ENCODE measurements at places on chromosomes 2 and 18.

DNA sequence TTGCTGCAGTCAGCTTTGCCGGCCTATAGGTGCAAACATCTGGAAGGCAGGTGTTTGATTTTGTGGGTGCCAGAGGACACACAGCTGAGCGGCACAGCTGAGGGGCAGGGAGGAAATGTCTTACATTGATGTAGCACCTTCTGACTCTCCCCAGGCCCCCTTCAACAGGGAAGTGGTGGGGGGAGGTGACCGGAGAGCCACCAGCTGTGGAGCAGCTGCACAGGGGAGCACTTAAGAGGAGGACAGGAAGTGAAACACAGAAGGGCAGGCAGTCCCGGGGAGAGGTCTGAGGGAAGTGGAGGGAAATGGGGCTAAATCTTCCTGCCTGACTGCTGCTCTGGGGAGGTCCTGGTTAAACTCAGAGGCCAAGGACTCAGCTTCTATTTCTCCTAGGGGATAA is 409.1 kb downstream of the TNS1 start:
- no peak for DNase-seq

DNA sequence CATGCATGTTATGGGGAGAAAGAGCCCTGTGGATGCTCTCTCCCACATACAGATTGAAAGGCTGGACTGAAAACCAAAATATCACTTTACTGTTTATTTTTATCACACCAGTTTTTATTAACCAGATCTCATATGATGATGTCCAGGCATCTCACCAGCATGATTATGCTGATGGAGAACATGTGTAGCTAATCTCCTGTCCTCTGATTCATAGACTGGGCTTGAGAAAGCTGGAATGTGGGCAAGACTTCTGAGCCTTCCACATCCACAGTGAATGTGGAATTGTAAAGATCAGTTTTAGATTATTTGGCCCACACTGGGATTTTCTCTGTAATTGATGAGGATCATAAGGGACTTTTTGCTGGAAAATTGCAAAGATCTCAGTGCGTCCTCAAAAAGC is 137.9 kb downstream of the ICOS start:
- DNase-seq = no peak

DNA sequence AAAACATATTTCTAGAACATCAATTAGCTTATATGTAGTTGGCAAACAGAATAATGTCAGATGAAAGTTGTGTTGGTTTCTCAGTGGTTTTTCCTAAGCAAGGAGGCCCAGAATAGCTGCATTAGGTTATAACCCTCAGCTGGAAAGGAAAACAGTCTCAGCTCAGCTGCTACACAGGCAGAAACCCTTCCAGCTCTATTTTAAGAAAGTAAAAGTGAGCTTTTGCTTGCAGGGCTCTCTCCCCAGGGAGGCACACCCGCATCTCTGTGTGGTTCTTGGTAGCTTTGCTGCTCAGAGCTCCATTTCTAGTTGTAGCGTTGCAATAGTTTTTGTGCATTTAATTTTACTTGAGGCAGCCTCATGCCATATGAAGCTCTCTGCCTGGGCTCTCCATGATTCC is 54.6 kb downstream of the PIKFYVE start:
- no peak for DNase-seq

GRCh38 chr2:33477473-33478468 is 1.3 kb downstream of the RASGRP3 start:
- no peak for DNase-seq

DNA sequence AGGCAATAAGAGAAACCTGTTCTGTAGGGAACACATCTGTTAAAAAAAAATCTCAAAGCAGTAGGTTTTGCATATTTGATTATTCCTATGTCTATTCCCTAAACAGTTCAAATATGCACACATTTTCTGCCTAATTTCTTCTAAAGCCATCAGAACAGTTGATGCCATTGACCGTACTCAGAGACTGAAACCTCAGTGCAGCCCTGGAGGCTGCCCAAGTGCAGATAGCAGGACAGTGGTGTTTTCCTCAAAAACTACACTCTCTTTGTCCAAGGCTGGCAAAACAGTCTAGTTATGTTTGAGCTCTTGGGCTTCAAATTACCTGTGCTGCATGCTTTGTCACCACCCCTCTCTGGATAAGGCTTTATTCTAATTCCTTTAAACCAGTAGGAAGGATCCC is 23.3 kb upstream of the NFE2L2 start:
- no peak for DNase-seq

DNA sequence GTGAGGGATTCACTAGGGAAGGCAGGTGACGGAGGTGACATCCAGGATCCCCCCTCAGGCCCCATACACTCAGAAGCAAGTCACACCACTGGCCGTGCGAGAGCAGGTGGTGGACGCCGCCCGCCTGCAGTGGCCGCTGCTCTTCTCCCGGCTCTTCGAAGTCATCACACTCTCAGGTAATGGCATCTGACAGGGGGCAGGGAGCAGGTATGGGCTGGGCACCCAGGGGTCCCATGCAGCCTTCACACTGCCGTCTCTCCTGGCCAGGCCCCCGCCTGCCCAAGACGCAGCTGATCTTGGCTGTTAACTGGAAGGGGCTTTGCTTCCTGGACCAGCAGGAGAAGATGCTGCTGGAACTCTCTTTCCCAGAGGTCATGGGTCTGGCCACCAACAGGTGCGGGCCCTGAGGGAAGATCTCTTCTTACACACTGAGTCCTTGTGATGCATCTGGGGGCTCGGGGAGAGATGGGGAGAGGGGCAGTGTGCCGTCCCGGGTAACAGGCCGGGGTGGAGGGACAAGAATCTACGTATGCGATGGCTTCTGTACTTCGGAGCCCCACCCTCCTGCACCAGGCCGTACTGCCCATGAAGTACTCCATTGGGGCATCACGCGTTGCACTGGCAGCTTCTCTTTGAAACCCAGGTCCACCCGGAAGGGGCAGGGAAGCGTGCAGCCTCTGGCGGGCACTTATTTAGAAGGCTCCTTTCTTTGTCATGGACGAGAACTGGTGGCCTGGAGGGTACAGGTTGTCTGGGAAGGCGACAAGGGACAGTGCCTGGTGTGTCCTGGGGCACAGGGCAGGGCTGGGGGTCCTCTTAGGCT is 18.8 kb upstream of the GPR17 start:
- DNase-seq = no peak

GRCh38 chr2:108363024-108363907 is 14.5 kb upstream of the SULT1C4 start:
- DNase-seq = no peak

GRCh38 chr18:68024716-68025115 is 508.2 kb upstream of the DSEL start:
- no peak for DNase-seq
